ENCODE measurements at places on chromosomes 7 and 10.
A peak's percentile ranks its signal among the peaks of the same experiment; 100 is the strongest.

DNA sequence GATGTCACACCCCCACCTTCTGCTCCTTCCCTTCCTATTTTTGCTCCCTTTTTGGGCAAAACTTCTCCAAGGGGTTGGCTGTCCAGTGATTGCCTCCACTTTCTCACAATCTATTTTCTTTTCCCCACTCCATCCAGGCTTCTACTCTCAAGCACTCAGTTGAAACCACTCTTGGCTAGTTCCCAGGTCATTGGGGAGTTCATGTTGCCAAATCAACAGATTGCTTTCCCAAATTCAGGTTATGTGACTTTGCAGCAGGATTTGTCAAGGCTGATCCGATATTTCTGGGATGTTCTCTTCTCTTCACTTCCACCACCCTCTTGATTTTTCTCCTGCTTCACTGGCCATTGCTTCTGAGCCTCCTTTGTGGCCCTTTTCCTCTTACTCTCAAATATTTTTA, 258.7 kb upstream of the SLC26A5 start:
- no peak for DNase-seq

DNA sequence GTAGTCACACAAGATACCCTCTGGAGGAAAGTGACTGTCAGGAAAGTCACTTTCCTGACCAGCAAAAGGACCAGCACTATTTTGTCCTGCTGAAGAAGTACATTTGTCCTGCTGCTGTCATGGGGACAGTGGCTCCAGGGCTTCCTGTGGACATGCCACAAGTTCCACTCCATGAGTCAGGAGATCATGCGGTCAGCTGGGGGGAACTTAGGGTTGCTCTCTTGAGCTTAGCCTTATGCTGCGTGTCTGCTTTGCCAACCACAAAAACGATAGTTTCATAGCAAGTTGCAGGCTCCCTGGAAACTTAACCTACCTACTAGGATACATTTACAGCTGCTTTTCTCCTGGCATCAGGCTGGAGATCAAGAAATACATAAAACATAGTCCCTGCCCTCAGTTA, 19.8 kb upstream of the ALOX5 start:
- no peak for DNase-seq

DNA sequence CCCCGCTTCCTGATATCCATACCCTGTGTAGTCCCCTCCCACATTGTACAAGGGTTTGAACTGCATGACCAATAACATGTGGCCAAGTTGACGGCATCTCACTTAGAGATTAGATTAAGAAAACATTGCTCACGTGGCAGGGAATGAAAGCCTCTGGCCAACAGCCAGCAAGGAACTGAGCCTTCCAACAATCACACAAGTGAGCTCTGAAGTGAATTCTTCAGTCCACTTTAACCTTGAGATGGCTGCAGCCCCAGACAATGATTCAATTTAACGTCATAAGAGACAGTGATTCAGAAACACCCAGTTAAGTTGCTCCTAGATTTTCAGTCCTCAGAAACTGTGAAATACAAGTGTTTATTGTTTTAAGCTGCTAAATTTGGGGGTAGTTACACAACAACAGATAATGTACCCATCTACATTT, 165.9 kb upstream of the PLXNA4 start:
- peak; percentile 35 for DNase-seq

DNA sequence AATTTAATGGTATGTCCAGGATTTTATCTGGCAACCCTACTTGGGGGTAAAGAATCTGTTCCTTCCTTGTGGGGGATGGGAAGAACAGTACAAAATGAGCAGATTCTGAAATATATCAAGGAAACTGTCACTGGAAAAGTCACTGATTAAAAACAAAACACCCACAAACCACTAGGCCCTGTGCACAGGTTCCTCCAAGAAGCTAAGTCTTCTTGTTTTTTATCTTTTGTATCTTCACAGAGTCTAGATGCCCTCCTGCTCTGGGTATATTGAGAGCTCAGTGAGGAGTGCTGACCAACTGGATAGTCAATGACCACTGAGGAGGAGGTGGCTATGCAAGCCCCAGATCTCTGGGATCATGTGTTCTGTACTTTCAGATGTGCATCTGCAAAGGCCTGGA, 86.8 kb upstream of the ANKRD1 start:
- DNase-seq: no peak

- peak; percentile 66 for DNase-seq
Measured at GRCh38 chr10:30384701-30385201, 35.7 kb upstream of the MTPAP start.

GRCh38 chr10:120506674-120507073, 49.6 kb downstream of the PLPP4 start:
- DNase-seq: no peak

- no peak for DNase-seq
Measured at GRCh38 chr10:50550291-50550839, 73.4 kb downstream of the SGMS1 start.

- no peak for DNase-seq
Measured at GRCh38 chr7:6057316-6058129, 26.3 kb downstream of the ANKRD61 start.

DNA sequence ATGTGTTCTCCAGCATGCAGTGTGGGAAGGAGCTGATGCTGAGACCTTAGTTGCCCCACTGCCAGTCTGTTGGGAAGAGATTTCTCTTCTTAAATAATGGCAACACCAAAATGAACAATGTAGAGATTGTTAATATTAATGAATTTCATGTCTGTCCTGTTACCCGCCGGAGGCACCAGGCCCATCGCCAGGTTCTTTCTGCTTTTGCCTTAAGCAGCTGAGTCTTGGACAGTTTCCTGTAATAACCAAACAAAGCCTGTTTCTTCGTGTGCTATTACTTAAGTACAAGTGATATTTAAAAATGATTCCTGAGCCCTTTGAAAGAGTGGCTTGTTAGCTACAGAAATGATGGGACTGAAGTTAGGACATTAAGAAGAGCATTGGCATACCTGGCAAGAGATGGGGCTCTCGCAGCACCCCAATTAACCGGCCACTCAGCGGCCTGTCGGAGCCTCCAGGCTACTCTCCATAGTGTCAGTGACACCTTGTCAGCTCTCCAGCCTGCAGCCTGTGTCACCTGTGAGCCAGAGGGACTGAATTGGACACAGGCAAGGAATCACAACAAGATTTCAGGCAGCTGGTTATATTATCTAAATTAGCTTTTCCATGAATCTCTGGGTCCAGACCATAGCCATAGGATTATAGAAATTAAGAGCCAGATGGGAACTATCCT, 142.0 kb downstream of the CELF2 start:
- no peak for DNase-seq

GRCh38 chr7:26112203-26112740, 39.7 kb upstream of the NFE2L3 start:
- DNase-seq: no peak

DNA sequence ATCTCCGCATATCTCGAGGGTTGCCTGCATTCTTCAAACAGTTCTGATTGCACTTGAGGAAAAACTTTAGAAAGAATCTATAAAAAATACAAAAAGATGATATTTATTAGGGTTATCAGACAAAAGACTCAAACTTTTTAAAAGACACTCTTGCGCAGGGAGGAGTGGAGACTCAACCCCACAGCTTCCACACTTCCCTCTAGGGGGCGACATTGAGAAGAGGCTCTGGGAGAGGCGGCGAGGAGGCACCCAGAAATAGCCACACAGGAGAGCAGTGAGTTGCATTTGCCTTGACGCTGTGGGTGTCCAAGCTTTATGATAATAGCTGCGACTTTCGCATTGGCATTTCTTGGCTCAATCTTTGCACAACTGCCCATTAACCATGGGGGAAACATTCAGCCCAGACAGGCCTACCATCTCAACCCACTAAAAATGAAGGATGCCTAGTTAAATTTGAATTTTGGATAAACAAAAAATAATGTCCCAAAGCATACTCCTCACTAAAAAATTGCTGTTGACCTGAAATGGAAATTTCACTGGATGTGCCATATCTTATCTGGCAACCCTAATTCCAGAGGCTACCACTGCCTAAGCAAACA, 86.2 kb downstream of the EBF3 start:
- no peak for DNase-seq
